ENCODE measurements at places on chromosomes 5 and 9.

- no peak for DNase-seq
Observed at GRCh38 chr9:98971915-98972223, 28.2 kb downstream of the COL15A1 start.

DNA sequence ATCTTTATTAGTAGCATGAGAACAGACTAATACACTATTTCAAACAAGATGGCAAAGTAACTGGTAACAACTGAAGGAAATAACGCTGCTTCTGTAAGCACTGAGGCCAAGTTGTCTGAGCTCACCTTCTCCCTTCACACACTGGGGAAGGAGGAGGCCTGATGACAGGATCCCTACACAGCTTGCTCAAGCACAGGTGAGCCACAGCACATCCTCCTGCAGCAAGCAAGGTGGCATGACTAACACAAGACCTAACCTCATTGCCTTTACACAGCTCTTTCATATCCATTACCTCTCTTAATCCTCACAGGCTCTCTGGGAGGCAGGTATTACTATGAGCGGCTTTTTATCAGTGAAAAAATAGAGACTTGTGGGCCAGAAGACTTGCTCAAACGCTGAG is 83.3 kb downstream of the ARL15 start:
- no peak for DNase-seq

- no peak for DNase-seq
Observed at GRCh38 chr9:109166171-109166770, 778 bp downstream of the FRRS1L start.

DNA sequence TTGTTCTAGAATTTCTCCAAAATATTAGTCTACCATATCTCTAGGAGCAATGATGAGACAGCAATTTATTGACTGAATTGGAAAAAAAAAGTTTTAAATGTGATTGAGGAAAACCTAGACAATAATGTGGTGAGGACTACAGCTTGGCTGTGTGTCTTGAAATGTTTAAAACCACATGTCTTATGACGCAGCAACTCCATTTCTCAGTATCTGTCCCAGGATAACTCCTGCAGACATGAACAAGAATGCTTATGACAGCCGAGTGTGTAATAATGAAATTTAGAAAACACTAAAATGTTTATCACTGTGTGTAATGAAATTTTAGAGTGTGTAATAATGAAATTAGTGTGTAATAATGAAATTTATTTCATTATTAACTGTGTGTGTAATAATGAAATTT is 254.1 kb upstream of the DAPK1 start:
- no peak for DNase-seq

DNA sequence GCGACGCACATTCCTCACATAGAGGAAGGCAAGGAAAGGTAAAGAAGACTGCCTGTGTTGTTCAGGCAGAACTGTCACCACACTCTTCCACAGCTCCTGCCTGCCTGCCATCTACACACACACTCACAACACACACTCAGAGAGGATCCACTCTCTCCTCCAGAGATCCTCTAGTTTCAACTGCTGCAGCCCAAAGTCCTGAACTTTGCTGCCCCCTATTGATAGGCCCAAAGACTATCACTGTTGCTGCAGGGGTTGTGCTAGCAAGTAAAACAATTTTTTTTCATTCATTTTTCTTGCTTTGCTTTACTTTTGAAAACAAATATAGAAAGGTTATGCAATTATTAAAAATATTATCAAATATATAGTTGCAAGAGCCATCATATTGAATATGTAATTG is 5.9 kb upstream of the CFAP90 start:
- DNase-seq, result no peak

GRCh38 chr5:44847206-44847852 is 38.6 kb downstream of the MRPS30 start:
- DNase-seq, result no peak

DNA sequence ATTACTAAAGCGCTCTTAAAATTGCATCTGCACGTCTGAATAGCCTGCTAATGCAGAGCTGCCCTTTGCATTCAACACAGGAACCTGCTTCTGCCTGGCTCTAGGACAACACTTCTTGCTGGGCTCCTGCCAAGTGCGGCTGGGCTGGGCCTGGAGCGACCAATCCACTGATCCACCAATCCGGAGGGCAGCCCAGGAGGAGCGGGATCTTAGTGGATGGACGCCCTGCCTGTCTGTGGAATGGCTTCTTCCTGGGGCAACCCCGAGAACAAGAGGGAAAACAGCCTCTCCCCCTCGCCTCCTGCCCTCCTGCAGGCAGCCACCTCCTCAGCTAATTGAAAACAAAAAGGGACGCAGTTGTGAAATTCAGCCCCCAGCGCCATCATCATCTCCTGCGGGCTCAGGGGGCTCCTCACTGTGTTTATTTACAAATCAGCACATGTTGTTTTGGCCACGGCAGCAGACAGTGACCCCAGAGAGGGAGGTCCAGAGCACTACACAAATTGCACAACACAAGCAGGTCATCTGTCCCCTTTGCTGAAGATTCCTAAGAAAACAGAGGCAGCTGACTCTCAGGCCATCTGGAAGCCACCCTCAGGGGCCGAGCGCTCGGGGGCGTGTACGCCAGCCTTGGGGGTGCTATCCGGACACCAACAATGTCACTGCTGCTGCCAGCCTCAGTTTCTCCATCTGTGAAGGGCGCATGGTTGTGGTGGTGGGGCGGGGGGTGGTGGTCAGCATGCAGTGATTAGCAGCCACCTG is 57.3 kb downstream of the GADD45G start:
- no peak for DNase-seq

GRCh38 chr9:93890436-93890935 is 64.7 kb downstream of the BARX1 start:
- no peak for DNase-seq

DNA sequence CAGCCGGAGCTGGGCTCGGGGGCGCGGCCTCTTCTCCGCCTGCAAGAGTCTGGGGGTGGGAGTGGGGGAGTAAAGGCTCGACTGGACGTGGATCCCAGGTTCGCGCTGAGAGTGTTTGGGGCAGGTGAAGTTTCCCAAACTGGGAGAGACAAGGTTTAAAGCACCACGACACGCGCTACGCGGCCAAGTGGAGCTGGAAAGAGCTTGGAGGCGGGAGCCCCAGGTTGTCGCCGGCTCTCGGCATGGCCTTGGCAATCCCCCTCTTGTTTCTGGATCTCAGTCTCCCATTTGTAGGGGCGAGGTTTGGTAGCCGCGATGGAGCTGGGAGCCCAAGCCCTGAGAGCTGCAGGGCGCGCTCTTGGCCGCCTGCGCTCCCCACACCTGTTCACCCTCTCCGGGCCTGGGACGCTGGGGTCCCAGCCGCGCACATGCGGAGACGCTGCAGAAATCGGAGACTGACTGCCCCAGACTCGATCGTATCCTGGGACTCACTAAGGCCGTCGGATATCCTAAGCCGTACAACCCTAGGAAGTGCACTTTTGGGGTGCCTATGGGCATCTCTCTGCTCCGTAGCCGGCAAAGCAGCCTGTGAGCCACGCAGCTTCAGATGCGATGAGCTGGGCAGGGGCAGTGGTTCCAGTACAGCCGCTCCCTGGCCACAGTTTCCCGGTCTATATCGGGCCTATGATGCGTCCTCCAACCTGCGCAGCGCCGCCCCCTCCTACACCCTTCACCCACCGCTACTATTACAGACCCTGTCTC is 937 bp downstream of the TMOD1 start:
- no peak for DNase-seq

- DNase-seq, result no peak
Observed at GRCh38 chr9:107730666-107731065, 241.1 kb upstream of the KLF4 start.

DNA sequence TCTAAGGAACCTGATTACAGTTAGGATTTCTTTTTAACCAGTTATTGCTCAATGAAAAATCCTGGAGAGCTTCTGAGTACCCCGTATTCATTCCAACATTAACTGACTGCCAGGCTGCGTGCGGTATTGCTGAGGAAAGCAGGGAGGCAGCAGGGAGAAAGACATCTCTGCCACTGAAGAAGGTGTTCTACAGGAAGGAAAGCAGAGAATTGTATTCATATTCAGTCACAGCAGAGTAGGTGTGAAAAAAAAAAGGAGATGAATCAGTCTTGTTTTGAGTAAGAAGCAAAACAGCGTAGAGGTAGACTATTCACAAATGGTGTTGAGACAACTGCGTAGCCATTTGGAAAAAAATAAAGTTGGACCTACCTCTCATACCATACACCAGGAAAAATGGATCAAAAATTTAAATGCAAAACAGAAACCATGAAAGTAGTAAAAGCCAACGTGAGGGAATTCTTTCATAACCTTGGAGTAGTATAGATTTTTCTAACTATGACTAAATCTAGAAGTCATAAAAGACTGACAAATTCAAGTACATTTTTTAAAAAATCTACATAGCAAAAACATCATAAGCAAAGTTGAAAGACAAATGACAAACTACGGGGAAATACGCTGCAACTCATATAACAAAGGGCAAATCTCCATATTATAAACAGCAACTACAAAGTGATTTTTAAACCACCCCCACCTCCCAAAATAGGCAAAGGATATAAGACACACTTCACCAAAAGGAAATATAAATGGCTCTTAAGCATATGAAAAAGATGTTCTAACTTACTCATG is 9.9 kb upstream of the NR4A3 start:
- no peak for DNase-seq

DNA sequence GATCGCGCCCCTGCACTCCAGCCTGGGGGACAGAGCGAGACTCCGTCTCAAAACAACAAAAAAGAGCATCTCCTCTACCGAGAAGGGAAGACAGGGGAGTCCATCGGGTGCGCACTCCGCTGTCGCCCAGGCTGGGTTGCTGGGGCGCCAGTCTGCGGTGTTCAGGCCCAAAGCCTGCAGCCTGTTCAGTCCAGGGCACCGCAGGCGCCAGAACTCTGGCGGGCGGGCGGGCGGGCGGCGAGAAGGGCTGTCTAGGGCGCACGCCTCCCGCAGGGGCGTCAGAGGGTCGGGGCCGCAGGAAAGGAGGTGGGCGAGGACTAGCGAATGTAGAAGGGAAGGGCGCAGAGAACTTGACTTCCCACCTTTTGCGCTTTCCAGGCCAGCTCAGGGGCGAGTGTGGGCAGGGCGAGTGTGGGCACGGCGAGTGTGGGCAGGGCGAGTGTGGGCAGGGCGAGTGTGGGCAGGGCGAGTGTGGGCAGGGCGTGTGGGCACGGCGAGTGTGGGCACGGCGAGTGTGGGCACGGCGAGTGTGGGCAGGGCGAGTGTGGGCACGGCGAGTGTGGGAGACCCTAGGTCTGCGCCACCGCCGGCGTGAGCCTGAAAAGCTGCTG is 10.5 kb downstream of the PROP1 start:
- no peak for DNase-seq

DNA sequence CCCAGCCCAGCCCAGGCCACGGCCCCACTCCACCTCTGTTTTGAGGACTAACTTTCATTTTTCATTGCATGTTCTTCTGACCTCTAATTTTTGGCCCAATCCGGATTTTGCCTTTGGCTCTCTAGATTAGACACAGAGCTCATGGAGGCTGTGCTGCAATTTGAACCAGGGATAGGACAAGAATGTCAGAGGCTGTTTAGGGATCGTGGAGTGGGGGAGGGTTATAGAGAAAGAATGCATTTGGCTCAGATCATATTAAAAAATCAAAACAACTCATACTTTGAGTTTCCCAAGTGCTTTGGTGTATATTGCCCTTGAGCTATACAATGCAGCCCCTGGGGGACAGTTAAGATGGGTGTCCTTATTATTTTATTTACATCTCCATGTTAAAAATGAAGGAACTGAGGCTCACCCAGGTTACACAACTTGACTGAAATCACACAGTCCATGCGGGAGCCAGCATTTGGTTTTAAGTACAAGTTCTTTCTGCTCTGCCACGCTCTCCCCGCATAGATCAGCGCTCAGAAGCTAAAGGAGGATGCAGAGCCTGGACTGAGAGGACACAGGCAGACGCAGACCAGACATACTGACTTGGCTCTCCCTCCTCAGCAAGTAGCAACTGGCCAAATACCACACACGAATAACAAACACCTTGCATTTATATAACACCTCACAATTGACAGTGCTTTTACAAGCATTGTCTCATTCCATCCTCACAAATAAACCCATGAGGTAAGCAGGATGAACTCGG is 126.4 kb upstream of the RAI14 start:
- DNase-seq, result no peak

Data from activated CD8-positive, alpha-beta memory T cell treated with anti-CD3 and anti-CD28 coated beads for 48 hours (primary cell).